Activated naive CD8-positive, alpha-beta T cell treated with anti-CD3 and anti-CD28 coated beads, Interleukin-2, amount 10 ng/mL, durations not matched to agents 7 days and 5 days (primary cell): ENCODE measurements at places on chromosomes 16 and 17. TPM values are rescaled to one million over a fixed set of nuclear protein-coding genes. Genes with fewer than 3 reads are reported as not detected.
A peak's percentile ranks its signal among the peaks of the same experiment; 100 is the strongest.

EEF2K gene
- 26.1 TPM for total RNA-seq

NLRC3 gene
- 97.4 TPM for total RNA-seq

TMEM92 gene
- total RNA-seq, result not detected

MSLN gene
- not detected for total RNA-seq

C1QTNF8 gene
- total RNA-seq, result not detected

FOXN1 gene
- total RNA-seq, result not detected

CIAO3 gene
- 39.6 TPM for total RNA-seq

WNT9B gene
- total RNA-seq, result not detected

FOXO3B gene
- total RNA-seq, result 4.2 TPM

KRTAP3-1 gene
- total RNA-seq, result not detected

DNA sequence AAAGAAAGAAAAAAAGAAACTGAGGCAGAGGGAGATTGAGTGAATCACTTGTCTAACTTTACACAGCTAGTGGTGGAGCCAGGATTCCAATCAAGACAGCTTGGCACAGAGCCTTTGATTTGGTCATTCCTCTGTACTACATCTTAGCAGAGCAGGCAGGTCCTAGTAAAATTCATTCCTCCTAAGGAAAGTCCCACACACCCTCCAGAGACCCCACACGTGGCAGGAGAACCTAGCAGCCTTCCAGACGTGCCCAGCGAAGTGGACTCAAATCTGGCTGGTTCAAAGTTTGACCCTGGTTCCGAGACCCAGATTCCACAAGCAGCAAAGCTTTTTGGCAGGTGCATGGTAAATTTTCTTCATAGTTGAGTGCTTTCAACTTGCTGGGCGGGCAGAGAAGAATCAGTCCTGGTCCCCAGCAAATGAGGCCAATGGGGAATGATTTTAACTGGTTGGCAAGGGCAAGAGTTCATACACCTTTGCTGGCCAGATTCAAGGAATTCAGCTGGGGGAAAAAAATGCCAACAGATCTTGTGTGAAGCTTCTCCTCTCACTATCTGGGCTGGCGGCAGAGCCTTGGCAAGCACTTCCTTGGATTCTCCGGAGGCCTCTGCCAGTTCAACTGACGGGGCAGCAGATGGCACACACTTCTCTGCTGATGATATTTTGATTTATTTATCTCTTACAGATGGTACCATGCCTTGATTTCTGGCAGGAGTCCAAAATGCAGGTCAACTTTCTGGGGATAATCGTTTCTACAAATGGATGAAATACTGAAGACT, 82.4 kb downstream of the GSG1L start:
- peaks cover 24% of the 10 kb centered on the region for H3K27me3 ChIP-seq
- no peak overlapping the region for H3K27ac ChIP-seq
- DNase-seq, result no peak
- no peaks in the 10 kb centered on the region for H3K4me1 ChIP-seq
- H3K36me3 ChIP-seq, result no peaks in the 10 kb centered on the region
- no peak overlapping the region for H3K4me3 ChIP-seq

GRCh38 chr17:70995997-70996396, 826.7 kb downstream of the KCNJ2 start:
- DNase-seq, result no peak
- no peaks in the 10 kb centered on the region for H3K27me3 ChIP-seq
- no peaks in the 10 kb centered on the region for H3K36me3 ChIP-seq
- H3K4me1 ChIP-seq, result no peaks in the 10 kb centered on the region
- no peak overlapping the region for H3K4me3 ChIP-seq
- H3K27ac ChIP-seq, result no peak overlapping the region

DNA sequence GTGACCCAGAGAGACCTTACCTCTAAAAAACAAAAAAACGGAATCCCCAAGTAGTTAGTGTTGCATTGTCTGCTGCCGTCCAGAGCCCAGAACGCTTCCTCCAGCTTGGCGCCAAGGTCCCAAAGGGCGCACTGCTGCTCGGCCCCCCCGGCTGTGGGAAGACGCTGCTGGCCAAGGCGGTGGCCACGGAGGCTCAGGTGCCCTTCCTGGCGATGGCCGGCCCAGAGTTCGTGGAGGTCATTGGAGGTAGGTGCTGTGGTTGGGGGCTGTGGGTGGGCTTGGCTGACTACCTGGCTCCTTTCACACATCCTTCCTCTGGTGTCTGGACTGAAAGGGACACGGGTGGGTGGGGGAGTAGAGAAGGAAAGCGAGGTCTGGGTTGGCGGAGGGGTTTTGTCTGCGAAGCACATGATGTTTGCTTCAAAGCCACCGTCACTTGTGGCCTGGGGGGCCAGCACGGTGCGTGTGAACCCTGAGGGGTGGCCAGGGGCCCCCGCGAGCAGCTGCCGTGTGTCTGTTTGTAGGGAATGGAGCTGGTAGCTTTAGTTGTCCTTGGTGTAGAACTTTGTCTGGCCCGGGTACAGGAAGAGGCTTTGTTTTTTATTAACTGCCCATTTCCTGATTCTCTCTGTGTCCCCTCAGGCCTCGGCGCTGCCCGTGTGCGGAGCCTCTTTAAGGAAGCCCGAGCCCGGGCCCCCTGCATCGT, 23.8 kb downstream of the SPG7 start:
- no peaks in the 10 kb centered on the region for H3K27me3 ChIP-seq
- peaks cover 27% of the 10 kb centered on the region for H3K36me3 ChIP-seq
- no peak overlapping the region for H3K27ac ChIP-seq
- H3K4me1 ChIP-seq, result peaks cover 16% of the 10 kb centered on the region

- no peak overlapping the region for H3K4me3 ChIP-seq
- H3K36me3 ChIP-seq, result no peaks in the 10 kb centered on the region
- H3K27ac ChIP-seq, result no peak overlapping the region
Measured at GRCh38 chr16:49563666-49564065, 190.1 kb downstream of the C16orf78 start.

DNA sequence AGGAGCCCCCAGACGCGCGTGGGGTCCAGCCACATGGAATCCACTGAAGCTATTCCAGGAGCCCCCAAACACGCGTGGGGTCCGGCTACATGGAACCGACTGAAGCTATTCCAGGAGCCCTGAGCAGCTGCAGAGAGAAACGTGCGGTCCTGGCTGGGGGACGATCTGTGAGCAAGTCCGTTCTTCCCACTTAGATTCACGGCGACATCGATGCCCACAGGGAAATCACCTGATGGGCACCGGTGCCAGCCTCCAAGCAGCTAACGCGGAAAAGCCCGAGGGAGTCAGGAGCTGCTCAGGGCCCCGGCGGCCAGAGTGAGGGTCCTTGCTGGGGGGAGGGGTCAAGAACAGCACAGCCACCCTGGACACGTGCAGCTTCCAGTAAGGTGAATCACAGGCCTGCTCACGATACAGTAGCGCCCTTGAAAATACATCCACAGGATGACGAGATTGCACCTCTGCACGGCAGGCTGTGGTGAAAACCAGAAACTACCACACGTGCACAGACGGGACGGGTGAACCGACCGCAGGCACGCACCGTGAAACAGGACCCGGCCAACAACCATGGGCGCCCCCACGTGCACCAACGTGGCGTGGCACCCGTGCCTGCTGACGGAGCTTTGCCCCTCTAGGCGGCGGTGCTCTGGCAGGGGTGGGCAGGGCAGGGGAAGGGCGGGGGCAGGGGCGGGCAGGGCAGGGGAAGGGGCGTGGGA, 77.7 kb upstream of the GNG13 start:
- no peaks in the 10 kb centered on the region for H3K27me3 ChIP-seq
- DNase-seq, result no peak
- peaks cover 2% of the 10 kb centered on the region for H3K4me1 ChIP-seq

DNA sequence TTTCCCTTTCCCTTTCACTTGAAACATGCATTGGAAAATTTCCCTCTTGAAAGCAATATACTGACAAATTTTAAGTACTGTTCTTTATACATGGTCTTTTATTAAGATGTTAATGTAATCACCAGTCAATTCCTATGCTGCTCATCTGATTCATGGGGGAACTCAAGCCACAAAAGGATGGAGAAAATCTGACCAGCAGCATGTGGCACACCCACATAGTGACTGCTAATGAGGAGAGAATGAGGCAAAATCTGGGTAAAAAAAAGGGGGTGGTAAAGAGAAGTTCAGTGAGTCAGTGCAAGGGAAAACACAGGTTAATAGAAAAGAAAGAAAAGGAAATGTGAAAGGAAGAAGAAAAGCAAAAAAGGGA, 11.3 kb downstream of the RFFL start:
- H3K27ac ChIP-seq, result peak overlapping the region; percentile 82
- H3K27me3 ChIP-seq, result no peaks in the 10 kb centered on the region
- peak overlapping the region; percentile 52 for H3K4me3 ChIP-seq
- peaks cover 6% of the 10 kb centered on the region for H3K36me3 ChIP-seq
- peaks cover 24% of the 10 kb centered on the region for H3K4me1 ChIP-seq

- peaks cover 3% of the 10 kb centered on the region for H3K4me1 ChIP-seq
- H3K36me3 ChIP-seq, result no peaks in the 10 kb centered on the region
- H3K4me3 ChIP-seq, result no peak overlapping the region
- DNase-seq, result no peak
- no peak overlapping the region for H3K27ac ChIP-seq
Measured at GRCh38 chr16:10578474-10579316, 1.7 kb downstream of the EMP2 start.

GRCh38 chr17:10105513-10106001, 92.8 kb downstream of the GAS7 start:
- DNase-seq, result no peak
- no peak overlapping the region for H3K4me3 ChIP-seq
- H3K27me3 ChIP-seq, result peaks cover 9% of the 10 kb centered on the region
- peaks cover 2% of the 10 kb centered on the region for H3K4me1 ChIP-seq
- H3K36me3 ChIP-seq, result no peaks in the 10 kb centered on the region

GRCh38 chr17:77511514-77512061, 370.8 kb downstream of the SEC14L1 start:
- DNase-seq, result no peak
- H3K27me3 ChIP-seq, result peaks cover 8% of the 10 kb centered on the region
- no peak overlapping the region for H3K27ac ChIP-seq
- H3K36me3 ChIP-seq, result peaks cover 12% of the 10 kb centered on the region
- peaks cover 3% of the 10 kb centered on the region for H3K4me1 ChIP-seq

DNA sequence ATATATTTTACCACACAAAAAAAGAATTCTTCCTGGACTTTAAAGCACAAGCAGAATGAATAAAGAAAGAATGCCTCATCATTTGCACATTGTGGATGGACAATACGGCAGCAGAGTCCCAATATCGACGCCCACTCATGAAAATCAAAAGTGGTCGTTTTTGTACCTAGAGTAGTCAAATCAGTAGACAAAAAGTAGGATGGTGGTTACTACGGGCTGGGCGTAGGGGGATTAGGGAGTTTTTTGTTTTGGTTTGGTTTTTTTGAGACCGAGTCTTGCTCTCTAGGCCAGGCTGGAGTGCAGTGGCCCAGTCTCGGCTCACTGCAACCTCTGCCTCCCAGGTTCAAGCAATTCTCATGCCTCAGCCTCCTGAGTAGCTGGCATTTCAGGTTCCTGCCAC, 8.6 kb upstream of the CENPV start:
- no peak overlapping the region for H3K27ac ChIP-seq
- peaks cover 3% of the 10 kb centered on the region for H3K27me3 ChIP-seq
- peaks cover 2% of the 10 kb centered on the region for H3K4me1 ChIP-seq
- no peak for DNase-seq

- no peak overlapping the region for H3K27ac ChIP-seq
- no peaks in the 10 kb centered on the region for H3K4me1 ChIP-seq
- H3K27me3 ChIP-seq, result peaks cover 8% of the 10 kb centered on the region
- no peaks in the 10 kb centered on the region for H3K36me3 ChIP-seq
Measured at GRCh38 chr16:71172481-71173207, 57.9 kb downstream of the HYDIN start.

GRCh38 chr17:60641126-60641525, 36.5 kb upstream of the BCAS3 start:
- H3K4me1 ChIP-seq, result peaks cover 2% of the 10 kb centered on the region
- H3K4me3 ChIP-seq, result no peak overlapping the region
- peaks cover 3% of the 10 kb centered on the region for H3K36me3 ChIP-seq
- no peak overlapping the region for H3K27ac ChIP-seq

- H3K4me3 ChIP-seq, result peak overlapping the region; percentile 89
- no peak for DNase-seq
- H3K27me3 ChIP-seq, result no peaks in the 10 kb centered on the region
- peak overlapping the region; percentile 8 for H3K27ac ChIP-seq
Measured at GRCh38 chr17:81916234-81917001, 1.6 kb downstream of the SIRT7 start.

- peaks cover 4% of the 10 kb centered on the region for H3K27me3 ChIP-seq
- no peak overlapping the region for H3K27ac ChIP-seq
- DNase-seq, result no peak
- no peaks in the 10 kb centered on the region for H3K36me3 ChIP-seq
Measured at GRCh38 chr17:74446551-74447500, 14.9 kb downstream of the GPRC5C start.

DNA sequence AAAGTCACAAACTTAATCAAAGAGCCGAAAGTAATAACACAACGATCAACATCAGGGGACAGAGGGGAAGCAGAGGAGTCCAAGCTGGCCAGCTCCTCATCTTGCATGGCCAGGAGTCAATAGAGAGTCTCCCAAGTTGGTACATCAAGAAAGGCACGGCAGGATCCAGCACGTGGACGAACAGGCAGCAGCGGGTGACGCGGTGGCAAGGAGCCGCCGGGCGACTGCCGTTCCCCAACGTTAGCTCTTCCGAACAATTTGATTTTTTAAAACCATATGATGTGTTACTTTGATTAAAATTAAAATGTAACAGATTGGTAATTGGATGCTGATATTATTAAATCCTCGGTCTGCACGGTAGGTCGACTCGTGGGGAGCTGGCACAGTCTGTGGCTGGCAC, 81.8 kb upstream of the DOC2B start:
- H3K4me3 ChIP-seq, result no peak overlapping the region
- no peak for DNase-seq
- no peaks in the 10 kb centered on the region for H3K36me3 ChIP-seq
- H3K27ac ChIP-seq, result no peak overlapping the region

- peaks cover 5% of the 10 kb centered on the region for H3K36me3 ChIP-seq
- DNase-seq, result no peak
- H3K27ac ChIP-seq, result no peak overlapping the region
- H3K4me3 ChIP-seq, result no peak overlapping the region
Measured at GRCh38 chr16:53781023-53781605, 77.2 kb downstream of the FTO start.

DNA sequence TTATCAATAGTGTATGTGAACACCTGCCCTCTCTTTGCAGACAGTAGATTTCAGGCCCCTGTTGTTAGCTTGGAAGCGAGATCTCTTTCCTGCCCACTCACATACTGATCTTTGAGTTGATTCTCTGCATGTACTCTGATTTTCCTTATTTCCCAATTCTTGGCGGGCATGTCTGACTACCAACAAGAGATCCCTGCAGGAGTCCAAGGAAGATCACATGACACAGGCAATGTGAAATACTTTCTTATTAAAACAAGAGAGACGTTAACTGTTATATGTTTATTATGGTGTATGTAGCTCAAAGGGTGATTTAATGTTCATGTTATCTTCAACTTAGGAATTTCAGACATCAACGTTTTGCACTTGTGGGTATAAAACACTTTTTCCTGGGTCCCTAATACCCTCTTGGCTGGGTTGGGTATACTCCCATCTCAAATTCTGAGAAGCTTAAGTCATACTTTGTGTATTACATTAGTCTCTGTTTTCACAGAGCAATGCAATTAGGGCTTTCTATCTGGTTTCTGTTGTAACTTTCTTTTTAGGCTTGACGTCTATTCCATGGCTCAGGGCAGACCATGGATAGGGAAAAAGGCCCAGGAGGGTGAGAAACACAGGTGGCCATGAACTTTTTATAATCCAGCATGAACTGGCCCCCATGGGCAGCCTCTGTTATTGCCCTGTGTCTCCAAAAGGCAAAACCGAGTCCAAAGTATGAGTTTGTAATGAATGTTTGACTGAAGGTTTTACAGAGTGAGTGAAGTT, 32.2 kb downstream of the HSD17B2 start:
- H3K27ac ChIP-seq, result no peak overlapping the region
- H3K27me3 ChIP-seq, result peaks cover 19% of the 10 kb centered on the region
- DNase-seq, result no peak
- H3K36me3 ChIP-seq, result no peaks in the 10 kb centered on the region
- H3K4me1 ChIP-seq, result no peaks in the 10 kb centered on the region

GRCh38 chr16:7344830-7345780, 12.5 kb downstream of the RBFOX1 start:
- H3K4me1 ChIP-seq, result no peaks in the 10 kb centered on the region
- no peak overlapping the region for H3K27ac ChIP-seq
- H3K4me3 ChIP-seq, result no peak overlapping the region
- no peaks in the 10 kb centered on the region for H3K36me3 ChIP-seq
- no peaks in the 10 kb centered on the region for H3K27me3 ChIP-seq
